ENCODE measurements at places on chromosomes 16 and 17.

DNA sequence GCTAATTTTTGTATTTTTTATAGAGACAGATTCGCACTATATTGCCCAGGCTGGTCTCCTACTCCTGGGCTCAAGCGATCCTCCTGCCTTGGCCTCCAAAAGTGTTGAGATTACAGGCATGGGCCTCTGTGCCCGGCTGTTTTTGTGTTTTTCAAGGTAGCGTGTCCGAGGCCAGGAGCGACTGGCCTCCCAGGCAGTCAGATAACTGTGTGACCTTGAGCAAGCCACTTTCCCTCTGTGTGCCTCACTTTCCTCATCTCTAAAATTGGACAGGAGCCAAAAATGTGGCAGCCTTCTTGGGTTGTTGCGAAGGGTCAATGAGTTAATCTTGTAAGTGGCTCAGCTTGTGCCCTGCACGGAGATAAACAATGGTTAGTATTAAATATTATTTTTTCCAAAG is 2.4 kb downstream of the ABCC1 start:
- no peak for DNase-seq

GRCh38 chr16:81035398-81035974 is at the start of gene ATMIN:
TSS of gene ATMIN (plus strand) at chr16:81035842. CDS start at chr16:81035871, 29 bp downstream.
- DNase-seq = peak; percentile 59

DNA sequence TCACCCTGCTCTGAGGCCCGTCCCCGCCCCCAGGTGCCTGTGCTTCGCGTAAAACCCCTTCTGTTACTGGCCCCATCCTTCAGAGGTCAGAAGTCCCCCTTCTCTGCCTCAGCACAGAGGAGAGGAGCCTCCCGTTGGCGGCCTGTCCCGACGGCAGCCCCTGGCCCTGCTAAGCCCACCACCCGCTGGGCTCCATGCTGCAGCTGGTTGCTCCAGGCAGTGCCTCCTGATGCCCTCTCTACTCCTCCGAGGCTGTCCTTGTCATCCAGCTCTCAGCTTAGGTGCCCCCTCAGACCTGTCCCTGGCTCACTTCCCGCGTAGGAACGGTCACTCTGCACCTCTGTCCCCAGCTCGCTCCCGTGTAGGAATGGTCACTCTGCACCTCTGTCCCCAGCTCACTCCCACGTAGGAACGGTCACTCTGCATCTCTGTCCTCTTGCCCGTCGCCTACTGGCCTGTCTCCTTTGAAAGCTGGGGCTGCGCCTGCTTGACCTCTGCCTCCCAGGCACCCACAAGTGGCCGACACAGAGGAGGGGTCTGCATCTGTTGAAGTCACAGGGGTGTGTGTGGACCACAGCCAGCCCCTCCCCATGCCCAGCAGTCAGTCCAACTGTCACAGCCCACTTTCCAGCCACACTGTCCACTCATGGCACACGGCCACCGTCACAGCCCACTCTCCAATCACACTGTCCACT is 31.7 kb upstream of the ZC3H18 start:
- DNase-seq = no peak

GRCh38 chr17:22512997-22513538 is 820.7 kb downstream of the KCNJ18 start:
- DNase-seq = no peak

GRCh38 chr17:80263253-80264204 is 2.9 kb downstream of the RNF213 start:
- DNase-seq = peak; percentile 90

- no peak for DNase-seq
Measured at GRCh38 chr16:51697454-51697853, 546.4 kb upstream of the SALL1 start.

- no peak for DNase-seq
Measured at GRCh38 chr17:59487161-59487873, 78.1 kb upstream of the DHX40 start.
